ENCODE measurements at places on chromosomes 2 and 18. TPM values are rescaled to one million over a fixed set of nuclear protein-coding genes. Genes with fewer than 3 reads are reported as not detected.

DNA sequence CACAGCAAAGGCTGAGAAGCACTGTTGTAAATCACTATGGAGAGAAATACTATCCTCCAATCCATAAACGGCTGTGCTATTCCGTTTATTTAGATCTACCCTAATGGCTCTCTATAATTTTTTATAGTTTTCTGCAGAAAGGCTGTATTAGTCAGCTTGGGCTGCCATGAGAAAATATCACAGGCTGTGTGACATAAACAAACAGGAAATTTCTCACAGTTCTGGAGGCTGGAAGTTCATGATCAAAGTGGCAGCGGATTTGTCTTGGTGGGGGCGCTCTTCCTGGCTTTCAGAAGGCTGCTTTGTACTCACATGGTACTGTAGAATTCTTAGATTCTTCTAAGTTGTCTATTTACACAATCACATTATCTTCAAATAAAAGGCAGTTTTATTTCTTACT, 44.1 kb downstream of the C1D start:
- peak; percentile 40 for DNase-seq

DNA sequence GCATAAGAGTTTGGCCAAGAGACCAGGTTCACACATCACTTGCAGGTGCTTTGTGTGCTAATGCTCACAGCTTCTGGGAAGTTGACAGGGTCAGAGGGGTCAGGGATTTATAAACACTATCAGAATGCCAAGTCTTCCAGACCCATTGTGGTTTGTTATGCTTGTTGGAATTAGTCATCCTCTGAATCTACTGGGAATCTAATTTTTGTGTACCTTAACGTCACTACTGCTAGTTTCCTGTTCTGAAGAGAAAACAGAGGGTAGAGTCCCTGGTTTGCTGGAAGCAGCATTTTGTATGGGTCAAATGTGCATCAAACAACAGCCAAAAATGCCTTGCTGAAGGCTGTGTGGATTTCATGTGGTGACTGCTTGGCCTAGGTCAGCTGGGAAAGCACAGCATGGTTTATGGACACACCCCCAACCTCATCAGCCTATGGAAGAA, 33.3 kb downstream of the ANTXR1 start:
- peak; percentile 92 for DNase-seq

DNA sequence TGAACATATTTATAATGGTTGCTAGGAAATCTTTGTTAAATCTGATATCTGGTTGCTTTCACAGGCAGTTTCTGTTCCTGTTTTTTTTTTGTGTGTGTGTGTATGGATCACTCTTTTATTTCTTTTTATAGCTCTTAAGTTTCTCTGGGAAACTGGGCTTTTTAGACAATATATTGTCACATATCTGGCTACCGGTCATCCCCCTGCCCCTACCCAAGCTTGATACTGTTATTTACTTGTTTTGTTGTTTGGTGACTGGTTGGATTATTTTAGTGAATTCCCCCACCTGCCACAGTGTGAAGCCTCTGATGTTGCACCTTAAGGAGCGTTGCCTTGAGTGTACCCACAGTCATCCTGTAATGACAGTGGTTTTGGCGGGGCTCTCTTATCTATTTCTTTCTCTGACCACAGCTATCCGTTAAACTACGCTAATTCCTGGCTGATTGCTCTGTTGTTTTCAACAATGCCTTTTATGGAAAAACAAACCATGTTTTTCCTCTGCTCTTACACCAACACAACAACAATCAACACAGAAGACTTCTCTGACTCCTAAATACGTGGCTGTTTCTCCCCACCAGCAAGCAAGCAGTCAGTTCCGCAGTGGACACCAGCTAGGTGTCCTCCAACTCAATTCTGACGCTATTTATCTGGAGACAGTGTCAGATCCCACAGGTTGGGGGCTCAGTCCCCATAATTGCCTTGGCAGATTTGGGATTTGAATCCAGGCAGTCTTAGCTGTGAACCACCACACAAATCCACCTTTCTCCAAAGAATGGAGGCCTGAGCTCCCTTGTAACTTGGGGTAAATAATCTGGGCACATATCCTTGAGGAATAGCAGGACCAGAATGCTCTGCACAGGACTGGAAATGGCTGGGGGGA, 10.9 kb downstream of the GNLY start:
- no peak for DNase-seq

GRCh38 chr2:98350411-98350810, 4.2 kb downstream of the CNGA3 start:
- DNase-seq: no peak

The ELOA2 gene
- not detected for total RNA-seq

The CRACDL gene
- 3.3 TPM for total RNA-seq

DNA sequence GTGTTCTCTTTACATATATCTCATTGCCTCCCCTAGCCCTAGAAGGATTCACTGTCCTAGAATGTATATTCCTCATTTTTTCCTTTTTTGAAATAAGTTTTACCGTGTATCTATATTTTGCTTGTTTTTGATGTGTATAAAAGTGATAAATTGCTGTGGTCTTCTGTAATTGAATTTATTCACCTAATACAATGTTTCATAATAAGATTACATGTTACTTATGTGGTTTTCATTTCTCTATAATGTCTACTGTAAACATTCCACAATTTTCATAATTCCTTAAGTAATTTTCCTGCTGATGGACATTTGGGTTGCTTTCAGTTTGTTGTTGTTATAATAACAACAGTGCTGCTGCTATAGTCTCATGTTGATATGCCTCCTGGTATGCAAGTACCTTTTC, 118.2 kb downstream of the PHLPP1 start:
- no peak for DNase-seq

The CXCR2 gene
- not detected for total RNA-seq

DNA sequence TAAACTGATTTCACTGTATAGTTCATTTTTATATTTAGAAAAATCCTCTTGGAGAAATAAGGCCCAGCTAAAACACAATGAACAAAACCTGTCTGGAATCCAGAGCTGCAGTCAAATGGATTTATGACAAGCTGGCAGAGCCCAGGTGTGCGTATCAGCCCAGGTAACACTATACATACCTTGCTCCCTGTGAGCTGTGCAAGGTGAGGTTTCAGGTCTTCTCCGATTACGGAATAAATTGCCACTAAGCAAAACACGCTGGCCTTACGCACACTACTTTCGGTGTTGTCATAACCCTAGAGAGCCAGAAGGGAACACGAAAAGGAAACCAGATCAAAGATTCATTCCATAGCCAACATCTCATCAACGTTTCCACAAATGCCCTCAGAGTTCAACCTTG, 61.9 kb upstream of the TFCP2L1 start:
- no peak for DNase-seq

The FOXI3 gene
- not detected for total RNA-seq

- DNase-seq: peak; percentile 57
Observed at GRCh38 chr18:295756-296490, 28.1 kb upstream of the THOC1 start.
